ENCODE measurements at places on chromosomes 7 and 10.

DNA sequence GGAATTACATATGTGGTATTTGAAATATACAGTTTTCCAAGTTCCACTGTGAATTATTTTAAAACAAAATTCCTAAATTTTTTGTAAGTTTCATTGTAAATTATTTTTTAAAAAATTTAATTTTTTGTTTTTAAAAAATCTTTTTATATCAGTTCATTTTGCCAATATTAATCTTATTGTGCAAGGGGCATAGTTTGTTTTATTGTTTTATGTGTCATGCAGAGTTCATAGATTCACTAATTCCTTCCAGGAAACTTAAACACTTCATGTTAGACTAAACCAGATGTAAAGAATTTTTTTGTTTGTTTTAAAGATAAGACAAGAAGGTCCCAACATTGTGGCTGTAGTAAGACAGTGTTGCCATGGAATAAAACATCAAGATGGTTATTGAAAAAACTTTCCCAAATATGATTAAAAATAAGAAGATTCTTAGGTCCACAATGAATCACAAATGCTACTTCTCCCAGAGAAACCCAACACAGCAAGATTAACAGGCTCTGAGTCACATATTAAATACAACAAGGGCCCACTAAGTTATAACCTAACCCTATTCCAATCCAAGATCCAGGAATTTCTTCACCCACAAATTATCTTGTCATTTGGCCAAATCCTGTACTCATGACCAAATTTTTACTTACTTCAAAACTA lies 464.7 kb upstream of the IGFBP3 start:
- peak; percentile 33 for DNase-seq

DNA sequence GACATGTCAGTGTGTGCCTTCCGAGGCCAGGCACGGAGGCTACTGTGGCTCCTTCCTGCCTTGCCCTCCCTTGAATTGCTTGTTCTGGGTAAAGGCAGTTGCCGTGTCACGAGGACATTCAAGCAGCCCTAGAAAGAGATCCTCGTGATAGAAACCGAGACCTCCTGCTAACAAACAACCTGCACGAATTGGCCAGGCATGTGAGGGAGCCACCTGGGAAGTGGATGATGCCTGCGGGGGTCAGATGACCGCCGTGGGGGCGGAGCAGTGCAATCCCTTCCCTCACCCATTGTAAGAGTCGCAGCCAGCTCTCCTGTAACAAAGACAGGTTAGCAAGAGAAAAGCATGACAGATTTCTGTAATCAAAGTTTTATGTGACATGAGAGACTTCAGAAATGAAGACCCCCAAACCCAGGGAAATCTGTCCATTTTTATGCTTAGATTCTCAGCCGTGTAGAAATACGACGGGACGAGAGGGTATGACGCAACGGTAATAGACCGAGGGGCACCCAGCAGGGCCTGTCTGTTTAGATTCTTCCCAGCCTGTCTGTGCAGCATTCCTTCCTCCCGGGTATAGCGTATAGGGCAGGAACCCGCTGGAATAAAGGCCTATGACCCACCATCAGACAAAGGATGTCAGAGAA lies 241.7 kb downstream of the GATA3 start:
- DNase-seq: no peak

DNA sequence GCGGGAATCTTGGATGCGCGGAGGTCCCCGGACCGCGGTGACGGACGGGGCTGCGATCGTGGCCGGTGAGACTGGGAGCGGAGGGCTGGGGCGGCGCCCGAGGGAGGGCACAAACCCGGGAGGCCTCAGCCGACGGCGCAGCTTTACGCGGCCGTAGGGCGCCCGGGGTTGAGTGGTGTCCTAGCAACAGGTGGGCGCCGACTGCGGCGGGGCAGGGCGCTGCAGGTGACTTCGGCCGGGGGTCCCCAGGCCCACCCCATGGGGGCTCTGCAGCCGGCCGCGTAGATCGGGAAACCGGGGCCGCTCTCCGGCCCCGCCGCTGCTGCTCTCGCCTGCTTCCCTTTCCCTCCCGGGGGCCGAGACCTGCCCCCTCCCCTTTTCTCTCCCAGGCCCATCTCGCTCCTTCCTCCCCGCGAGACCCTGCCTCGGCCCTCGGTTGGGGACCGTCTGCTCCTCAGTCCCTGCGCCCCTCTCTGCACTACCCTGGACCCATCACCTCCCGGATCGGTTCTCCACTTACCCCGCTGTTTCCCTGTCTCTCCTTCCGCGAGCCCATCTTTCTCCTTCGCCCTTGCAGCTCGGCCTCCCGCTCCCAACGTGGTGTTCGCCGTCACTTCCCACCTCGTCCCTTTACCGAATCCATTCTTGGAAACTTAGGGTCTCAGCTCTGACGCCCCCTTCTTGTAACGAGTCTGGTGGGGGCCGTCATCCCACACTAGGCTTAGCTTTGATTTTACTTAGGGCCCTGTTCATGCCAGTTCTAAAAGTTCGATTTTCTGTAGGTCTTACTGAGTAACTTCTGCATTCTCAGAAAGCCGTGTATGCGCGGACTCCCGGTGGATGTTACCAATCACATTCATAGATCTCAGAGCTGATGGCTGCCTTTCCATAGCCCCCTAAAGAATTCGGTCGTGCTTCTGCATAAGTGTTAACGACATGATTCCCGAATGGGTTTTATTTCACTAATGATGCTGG lies 18.5 kb upstream of the ACBD5 start:
- DNase-seq: no peak

DNA sequence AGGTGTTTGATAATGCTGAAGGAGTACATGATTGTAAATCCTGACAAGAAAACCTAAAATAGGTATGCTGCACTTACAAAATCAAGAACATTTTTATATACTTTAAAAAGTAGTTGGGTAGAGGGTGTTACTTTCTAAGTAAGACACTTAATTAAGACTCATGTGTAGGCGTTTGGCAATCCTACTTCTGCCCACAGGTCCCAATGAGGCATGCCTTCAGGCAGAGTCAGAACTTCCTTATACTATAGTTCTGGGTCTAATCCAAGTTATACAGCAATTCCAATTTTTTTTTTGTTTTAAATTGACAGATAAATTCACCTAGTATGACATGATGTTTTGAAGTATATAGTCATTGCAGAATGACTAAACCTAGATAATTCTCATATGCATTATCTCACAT lies 1188.5 kb upstream of the PHF14 start:
- no peak for DNase-seq

GRCh38 chr7:41375582-41375981 lies 327.3 kb downstream of the INHBA start:
- no peak for DNase-seq

Data from hepatic stellate cell (primary cell).